ENCODE measurements at places on chromosomes 5 and 9.

GRCh38 chr5:166710271-166710670 lies 1581.2 kb upstream of the WWC1 start:
- DNase-seq = no peak

DNA sequence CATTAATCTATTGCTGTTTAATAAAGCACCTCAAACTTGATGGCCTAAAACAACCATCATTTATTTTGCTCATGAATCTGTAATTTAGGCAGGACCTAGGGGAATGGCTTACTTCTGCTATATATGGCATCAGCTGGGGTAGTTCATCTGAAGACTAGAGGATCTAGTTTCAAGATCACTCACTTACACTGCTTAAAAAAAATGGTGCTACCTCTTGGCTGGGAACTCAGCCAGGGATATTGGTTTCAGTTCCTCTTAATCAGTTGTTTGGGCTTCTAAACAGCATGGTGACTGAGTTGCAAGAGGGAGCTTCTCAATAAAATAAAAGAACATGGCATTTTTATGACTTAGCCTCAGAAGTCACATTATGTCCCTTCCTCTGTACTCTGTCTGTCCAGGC lies 142.0 kb downstream of the FAM114A2 start:
- no peak for DNase-seq

DNA sequence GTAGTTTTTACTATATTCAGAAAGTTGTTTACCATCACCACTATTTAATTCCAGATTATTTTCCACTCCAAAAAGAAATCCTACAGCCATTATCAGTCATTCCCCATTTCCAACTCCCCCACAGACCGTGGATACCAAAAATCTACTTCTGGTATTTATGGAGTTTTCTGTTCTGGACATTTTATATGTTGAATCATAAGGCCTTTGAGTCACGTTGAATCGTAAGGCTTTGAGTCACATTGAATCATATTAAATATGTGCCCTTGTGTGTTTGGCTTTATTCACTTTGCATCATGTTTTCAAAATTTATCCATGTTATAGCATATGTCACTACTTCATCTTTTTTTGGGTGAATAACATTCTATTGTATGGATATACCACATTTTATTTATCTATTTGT lies 454.1 kb upstream of the NUDT12 start:
- DNase-seq = no peak

DNA sequence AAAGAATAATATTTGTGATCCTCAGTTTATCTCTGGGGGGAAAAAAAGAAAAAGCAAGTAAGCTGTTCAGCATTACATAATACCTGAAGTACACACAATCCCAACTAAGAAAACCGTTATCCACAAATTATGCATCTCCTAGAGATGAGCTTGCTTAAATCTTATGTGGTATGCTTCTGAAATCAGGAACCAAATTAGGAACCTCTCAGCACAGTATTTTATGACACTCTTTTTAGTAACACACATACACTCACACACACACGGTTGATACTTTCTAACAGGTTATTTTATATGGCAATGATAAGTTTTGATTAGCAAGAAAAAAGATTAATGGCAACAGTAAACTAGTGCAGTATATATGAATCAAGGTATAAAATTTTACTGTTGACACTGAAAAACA lies 1.2 kb upstream of the ZNF510 start:
- DNase-seq = no peak

DNA sequence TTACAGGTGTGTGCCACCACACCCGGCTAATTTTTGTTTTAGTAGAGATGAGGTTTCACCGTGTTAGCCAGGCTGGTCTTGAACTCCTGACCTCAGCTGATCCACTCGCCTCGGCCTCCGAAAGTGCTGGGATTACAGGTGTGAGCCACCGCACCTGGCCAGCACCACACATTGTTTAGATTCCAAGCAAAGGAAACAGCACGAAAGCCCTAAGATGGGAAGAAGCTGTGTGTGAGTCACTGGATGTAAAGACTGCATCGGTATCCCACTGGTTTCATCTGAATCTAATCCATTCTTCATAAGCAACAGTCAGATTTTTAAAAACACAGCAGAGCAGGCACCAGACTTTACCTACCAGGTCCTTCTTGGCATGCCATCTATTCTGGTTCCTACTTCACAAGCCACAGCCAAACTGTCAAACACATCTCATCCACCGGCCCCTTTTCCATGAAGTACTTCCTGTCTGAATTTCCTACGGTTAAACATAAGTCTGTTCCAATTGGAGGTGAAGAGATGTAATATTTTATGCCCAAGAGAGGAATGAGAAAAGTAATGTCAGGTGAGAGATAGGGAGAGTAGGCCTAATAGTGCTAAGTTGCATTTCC lies 17.4 kb downstream of the UBTD2 start:
- no peak for DNase-seq

DNA sequence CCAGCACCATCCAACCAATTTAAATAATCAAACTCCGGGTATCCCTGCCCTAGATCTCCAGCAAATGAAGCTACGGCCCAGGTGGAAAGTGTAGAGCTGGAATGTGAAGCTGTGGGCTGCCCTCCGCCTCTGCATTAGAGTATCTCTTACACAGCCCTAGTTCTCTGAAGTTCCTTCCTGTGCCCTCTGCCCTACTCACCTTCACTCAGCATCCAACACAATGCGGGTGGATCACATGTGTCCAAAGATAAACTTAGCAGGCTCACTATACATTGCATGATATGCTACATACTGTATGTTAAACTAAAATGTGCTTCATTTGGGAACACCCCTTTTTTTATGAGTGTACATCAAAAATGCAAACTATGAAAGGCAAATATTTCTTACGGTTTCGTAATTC lies 70.0 kb upstream of the RAD23B start:
- no peak for DNase-seq

Measured in T-helper 1 cell (primary cell).